ENCODE measurements at places on chromosomes 6 and 20. TPM values are rescaled to one million over a fixed set of nuclear protein-coding genes. Genes with fewer than 3 reads are reported as not detected.

GRCh38 chr6:54010340-54011276 lies 100.6 kb upstream of the MLIP start:
- DNase-seq = no peak

DNA sequence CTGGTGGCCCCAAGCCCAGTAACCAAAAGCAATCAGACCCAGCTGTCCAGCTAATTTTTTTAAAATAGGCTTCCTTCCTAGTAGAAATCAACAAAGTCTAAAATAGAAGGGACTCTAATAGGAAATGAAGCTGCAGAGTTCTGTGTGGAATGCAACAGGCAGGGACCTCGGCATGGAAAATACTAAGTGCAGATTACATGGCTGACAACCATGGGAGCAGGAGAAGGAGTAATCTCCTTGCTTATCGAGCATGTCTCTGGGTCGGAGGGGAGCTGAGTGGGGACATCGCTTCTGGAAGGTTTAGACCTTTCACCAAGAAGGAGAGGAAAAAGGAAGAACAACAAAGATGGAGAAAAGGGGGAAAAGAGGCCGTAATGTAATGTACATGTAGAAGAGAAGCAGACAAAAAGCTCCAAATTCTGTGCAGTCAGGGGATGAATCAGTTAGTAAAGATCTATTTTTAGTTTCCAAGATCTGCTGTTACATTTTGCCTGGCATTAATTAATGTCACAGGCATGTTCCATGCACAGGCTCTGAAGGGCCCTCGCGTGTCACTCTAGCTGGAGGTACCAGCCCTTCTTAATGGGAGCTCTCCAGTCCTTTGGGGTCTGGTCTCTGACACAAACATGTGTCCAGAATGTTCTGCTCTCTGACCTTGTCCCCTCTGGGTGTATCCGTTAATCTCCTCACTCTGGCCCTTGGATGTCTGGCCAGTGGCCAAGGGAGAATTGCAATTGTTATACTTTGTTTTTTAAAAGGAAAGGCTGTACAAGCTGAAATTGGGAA lies 16.6 kb upstream of the ZNF831 start:
- DNase-seq = peak; percentile 38

DNA sequence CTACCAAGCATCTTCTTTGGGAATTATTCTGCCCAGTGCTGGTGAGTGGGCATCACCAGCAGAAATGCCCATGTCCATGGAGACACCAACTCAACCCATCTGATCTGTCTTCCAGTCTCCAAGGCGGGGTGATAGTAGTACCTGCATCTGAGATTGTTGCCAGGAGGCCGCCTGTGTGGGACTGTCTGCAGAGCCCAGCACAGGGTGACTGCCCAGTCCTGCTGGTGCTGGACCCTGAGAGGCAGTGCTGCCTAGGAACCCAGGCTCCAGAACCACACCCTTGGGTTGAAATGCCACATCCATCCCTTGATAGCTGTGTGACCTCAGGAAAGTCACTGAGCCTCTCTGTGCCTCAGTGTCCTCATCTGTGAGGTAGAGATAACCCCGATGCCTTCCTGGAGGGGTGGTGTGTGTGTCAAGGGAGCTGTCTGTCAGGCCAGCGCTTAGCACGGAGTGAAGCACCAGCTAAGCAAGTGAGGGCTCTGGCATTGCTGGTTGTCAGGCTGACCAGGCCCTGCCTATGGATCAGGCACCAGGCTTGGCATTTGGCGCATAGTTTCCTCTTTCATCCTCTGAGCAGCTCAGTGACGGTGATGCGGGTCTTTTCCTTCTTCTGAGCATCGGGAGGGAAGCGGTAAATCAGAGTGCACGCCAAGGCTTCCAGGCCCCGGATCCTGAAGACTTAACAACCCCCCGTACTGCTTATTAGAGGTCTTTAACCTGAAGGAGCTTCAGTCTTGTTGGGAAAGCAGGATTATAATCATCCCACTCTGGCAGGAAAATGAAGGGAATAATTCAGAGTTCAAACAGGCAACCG lies 268.2 kb downstream of the CDH4 start:
- DNase-seq = no peak

- DNase-seq = no peak
Observed at GRCh38 chr6:153941768-153942167, 97.3 kb upstream of the OPRM1 start.

The MAK gene
- total RNA-seq = 0.32 TPM

The MMP24 gene
- total RNA-seq = not detected

DNA sequence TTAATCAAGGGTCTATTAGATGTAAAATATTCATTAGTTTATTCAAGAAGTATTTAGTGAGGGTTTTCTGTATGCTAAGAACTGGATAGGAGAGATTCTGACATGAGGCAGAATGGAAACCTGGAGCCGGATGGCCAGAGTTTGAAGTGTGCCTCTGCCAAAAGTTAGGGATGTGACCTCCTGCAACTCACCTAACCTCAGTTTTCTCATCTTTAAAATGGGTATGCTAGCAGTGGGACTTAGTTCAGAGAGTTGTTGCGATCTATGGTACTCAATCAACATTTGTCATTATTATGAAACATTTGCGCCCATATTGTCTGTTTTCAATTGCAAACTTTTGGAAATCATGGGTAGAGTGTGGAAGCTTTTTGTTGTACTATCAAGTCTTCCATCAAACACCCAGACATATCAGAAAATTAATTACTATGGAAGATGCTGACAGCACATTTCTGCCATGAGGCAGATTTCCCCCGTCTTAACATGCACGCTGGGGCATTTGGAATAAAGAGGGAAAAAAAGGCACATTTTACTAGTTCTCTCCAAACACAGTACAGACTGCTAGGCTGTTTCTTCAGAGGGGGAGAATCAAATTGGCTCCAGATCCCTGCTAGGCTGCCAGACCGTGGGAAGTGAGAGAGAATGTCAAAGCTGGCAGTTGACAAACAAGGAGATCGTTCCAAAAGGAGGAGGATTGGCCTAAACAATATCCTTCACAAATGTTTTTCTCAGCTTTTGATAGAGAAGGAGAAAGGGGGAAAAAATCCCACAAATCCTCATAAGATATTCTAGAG lies 205.3 kb upstream of the TSHZ2 start:
- DNase-seq = no peak

The TMEM74B gene
- total RNA-seq = 2.2 TPM

GRCh38 chr20:58374906-58375758 lies 13.9 kb upstream of the VAPB start:
- DNase-seq = no peak

DNA sequence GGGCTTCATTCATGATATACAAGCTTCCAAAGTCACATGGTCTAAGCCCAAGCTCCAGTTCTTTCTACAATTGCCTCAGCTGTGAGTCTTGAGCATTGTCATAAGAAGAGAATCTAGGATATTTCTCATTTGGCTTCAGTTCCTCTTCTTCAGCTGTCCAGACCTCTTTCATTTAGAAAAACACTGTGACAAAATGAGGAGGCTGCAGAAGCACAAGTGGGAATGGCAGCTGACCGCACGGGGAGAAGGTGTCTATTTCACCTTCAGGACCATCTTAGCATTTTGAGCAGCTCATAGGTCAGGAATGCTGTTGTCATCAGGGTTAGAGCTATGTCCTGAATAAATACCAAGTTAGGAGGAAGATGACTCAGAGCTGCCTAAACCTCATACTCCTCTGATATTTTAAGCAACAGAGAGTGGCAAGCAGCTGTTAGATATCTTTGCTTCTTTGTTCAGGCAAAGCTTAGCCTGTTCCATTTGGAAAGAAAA lies 390.1 kb upstream of the CITED2 start:
- DNase-seq = peak; percentile 9

DNA sequence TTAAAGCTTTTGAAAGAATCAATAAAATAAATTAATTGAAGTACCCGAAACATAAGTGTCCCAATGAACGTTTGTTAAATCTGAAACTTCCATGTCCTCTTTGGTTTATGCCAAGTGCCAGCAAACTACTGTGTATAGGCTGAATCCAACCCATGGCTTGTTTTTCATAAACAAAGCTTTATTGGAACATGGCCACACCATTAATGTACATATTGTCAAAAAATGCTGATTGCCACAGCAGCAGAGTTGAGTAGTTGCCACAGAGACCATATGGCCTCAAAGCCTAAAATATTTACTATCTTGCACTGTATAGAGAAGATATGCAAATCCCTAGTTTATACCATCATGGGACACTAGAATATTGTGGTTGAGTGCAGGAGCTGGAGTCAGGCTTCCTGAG lies 406.1 kb downstream of the MAFB start:
- DNase-seq = no peak

- no peak for DNase-seq
Observed at GRCh38 chr6:5679691-5680090, 327.0 kb downstream of the NRN1 start.

DNA sequence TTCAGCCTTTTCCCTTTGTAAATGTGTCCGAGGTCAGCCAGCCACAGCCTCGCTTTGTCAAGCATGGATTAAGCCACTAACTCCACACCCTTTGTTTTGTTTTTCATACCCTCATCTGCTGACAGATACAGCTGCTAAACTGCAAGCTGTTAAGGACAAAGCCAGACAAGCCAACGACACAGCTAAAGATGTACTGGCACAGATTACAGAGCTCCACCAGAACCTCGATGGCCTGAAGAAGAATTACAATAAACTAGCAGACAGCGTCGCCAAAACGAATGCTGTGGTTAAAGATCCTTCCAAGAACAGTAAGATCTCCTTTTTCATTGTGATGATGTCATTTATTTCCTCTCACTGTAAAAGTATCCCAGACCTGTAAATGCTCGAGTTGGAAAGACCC lies 269.3 kb downstream of the ARHGAP18 start:
- no peak for DNase-seq

The ANGPT4 gene
- total RNA-seq = not detected

DNA sequence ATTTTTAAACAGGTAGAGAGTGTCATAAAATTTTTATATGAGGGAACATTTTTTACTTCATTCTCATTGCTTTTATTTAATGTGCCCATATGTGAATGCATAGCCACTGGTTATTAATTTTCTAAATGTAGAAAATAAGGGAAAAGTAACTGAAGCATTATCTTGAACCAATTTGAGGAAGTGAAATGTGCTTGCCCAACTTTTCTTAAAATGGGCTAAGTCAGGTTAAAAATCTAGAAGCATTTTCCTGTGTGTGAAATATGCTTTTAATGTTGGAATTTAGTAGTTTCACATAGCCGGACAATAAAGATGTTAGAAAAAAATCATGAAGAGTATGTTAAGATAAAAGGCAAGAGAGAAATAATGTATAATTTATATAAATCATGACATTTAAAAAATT lies 3.8 kb downstream of the SEC23B start:
- no peak for DNase-seq

The SUMO4 gene
- 4.7 TPM for total RNA-seq

The LAMP5 gene
- not detected for total RNA-seq

DNA sequence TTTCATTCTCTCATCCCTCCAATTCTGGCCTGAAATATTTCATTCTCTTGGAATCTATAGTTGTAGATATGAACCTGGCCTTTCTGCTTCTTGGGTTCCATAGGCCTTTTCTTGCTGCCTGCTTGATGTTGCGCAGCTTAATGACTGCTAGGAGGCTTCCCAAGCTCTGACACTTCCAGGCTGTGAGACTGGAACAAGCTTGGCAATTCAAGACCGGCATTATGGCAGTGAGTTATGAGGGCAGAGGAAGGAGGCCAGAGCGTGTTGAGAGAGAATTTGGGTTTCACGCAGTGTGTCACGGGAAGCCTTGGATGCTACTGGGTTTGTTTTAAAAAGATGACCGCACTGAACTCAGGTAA lies 948 bp upstream of the DNAJC5 start:
- no peak for DNase-seq

- no peak for DNase-seq
Observed at GRCh38 chr6:127185437-127185995, 67.0 kb downstream of the RSPO3 start.

The OPRM1 gene
- total RNA-seq = not detected

DNA sequence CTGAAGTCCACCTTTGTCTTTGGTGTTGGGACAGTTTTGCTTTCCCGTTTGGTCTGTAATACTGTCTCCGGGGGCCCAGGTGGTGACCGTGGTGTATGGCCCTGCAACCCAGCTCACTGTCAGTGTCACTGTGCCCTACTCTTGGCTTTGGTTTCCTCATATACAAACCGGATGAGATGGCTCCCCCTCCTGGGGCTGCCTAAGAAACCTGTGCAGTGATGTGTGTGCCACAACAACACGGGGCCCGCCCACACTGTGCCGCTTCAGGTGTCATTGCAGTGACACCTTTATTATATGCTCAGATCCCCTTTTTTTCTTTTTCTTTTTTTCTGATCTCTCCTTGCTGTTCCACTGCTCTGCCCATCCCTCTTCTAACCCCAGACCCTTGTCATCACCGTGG lies 73.9 kb downstream of the RAMACL start:
- peak; percentile 79 for DNase-seq

- no peak for DNase-seq
Observed at GRCh38 chr6:150491811-150492172, 107.9 kb upstream of the PLEKHG1 start.

The LGSN gene
- total RNA-seq = not detected

The AURKA gene
- total RNA-seq = 97.5 TPM

- DNase-seq = no peak
Observed at GRCh38 chr20:478010-478948, 15.9 kb upstream of the TBC1D20 start.
